ENCODE measurements at places on chromosomes 7 and 10. TPM values are rescaled to one million over a fixed set of nuclear protein-coding genes. Genes with fewer than 3 reads are reported as not detected.

The ICA1 gene
- total RNA-seq = 4.3 TPM

The ARHGAP22 gene
- 31.6 TPM for total RNA-seq

The PNLIP gene
- total RNA-seq = not detected

The EEPD1 gene
- 9.3 TPM for total RNA-seq

DNA sequence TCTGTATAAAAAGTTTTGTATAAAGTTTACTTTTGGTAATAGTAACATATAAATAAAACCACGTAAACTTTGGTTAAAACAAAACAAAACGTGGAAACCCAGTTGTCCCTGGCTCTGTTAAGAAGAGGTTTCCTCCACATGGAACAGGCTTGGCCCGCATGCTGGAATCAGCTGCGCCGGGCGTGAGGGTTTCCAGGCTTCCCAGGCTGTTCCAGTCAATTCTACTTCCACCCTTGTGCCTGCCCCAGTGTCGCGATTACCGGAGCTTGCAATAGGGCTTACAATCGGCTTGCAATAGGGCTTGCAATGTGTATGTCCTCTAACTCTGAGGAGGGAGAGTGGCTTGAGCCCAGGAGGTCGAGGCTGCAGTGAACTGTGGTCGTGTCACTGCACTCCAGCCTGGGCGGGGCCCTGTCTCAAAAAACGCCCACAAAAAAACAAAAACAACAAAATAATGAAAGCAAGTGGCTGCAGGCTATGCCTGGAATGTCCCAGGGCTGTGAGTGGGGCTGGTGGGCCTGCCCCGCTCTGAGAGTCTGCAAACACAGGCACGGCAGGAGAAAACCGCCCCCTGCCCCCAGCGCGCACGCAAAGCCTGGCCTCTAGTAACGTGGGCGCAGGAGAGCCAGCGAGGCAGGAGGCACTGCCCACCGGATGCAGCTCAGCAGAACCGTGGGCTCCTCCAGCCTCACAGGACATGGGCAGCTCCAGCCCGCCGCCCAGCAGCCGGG lies 16.3 kb downstream of the CYP2W1 start:
- DNase-seq = no peak

The DPP6 gene
- under 0.01 TPM for total RNA-seq

- no peak for DNase-seq
These were observed 117.8 kb downstream of the DYNC2I1 start for GRCh38 chr7:158973941-158974785.

The PLXDC2 gene
- total RNA-seq = 12.6 TPM

DNA sequence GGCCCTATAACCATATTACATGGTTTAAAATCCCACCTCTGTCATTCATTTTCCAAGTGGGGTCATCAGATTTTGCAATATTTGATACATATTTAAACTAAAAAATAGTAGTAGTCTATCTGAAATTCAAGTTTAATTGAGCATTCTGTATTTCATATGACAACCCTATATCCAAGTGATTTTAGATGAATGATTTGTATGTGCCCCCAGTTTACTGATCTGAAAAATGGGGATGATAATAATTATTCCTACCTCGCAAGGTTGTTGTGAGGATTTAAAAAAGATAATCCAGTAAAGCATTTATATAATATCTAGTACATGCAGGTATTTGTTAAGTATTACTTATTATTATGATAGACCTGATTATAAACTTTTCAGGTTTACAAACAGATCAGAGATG lies 84.6 kb downstream of the ARHGAP21 start:
- no peak for DNase-seq

- no peak for DNase-seq
These were observed 25.2 kb downstream of the ABCB1 start for GRCh38 chr7:87575521-87575920.

- no peak for DNase-seq
These were observed 150.3 kb upstream of the PHYHIPL start for GRCh38 chr10:59025981-59026765.

DNA sequence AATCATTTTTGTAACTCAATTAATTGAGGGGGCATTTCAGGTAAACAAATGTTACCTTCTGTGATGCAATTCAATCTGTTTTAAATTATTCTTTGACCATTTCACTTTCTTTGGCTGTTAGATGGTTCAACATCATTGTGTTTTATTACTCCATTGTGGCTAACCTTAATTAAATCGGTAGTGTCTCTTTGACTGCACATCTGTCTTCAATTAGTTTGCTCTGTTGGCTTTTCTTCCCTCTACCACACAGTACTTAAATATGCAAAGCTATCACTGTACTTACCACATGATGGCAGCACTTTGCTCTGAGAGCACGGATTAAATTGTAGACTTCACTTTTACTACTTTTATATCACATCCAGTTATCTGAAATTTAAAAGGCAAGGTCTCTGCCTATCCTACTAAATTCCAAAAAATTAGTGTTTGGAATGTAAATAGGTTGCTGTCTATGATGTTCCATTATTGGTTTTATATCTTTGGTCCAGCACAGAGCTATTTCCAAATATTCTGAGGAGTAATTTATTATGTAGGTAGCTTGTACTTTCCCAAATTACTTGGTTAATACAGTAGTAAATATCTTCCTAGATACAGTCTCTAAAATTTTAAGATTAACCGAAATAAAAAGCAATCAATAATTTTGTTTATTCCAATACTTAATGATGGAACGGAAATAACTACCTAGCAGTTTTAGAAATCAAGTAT lies 352.0 kb downstream of the PCLO start:
- DNase-seq = peak; percentile 78

- DNase-seq = no peak
These were observed 606 bp downstream of the PALD1 start for GRCh38 chr10:70479165-70479581.

DNA sequence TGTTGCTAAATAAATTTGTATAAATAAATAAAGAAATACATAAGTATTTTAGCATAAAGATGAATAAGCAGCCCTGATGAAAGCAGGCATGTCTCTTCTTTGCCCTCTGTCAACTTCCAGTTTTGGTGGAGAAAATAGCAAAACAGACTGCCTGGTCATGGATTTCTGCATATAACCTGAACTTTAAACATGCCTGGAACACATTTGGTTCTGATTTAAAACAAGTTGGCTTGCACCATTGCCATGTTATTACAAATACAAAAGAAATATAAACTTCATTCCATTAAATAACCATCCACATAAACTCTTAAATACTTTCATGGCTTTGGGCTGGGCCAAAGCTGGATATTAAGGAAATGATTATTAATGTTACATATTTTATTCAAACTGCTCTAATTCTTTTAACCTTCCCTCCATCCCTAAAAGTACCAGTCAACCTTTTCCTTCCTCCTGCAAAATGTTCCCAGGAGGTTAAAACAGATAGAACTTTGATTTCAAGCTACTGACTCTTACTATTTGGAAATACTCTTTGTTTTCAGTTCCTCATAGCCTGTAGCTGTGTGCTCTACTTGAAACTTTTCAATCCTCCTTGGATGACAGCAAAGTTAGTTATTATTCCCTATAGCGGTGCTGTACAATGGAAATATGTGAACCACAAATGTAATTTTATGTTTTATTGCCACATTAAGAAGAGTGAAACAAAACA lies 96.3 kb downstream of the BICC1 start:
- peak; percentile 29 for DNase-seq

DNA sequence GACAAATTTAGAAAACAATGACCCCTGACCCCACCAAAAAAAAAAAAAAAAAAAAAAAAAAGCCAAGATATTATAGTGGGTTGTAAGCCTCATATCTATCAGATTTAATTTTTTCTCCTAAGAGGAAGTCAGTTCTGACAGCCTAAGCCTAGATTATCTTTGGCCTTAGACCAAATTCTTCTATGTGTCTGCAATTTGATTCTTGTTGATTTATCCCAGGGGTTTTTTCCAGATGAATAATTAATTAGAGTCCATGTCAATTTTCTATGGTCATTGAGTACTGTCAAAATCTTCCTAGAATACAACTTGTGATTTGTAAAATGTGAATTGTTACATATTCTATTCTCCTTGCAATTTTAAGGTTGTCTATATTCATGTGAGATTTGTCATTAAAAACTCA lies 151.6 kb upstream of the CACNA2D1 start:
- DNase-seq = no peak

- no peak for DNase-seq
These were observed 813.4 kb downstream of the ANKRD7 start for GRCh38 chr7:119037941-119038340.

- DNase-seq = no peak
These were observed 27.8 kb downstream of the UNC5B start for GRCh38 chr10:71239946-71240795.

The TRIL gene
- under 0.01 TPM for total RNA-seq

The REEP3 gene
- total RNA-seq = 127 TPM

The NKX2-3 gene
- not detected for total RNA-seq

- DNase-seq = no peak
These were observed 54.8 kb downstream of the BAMBI start for GRCh38 chr10:28732091-28732490.

DNA sequence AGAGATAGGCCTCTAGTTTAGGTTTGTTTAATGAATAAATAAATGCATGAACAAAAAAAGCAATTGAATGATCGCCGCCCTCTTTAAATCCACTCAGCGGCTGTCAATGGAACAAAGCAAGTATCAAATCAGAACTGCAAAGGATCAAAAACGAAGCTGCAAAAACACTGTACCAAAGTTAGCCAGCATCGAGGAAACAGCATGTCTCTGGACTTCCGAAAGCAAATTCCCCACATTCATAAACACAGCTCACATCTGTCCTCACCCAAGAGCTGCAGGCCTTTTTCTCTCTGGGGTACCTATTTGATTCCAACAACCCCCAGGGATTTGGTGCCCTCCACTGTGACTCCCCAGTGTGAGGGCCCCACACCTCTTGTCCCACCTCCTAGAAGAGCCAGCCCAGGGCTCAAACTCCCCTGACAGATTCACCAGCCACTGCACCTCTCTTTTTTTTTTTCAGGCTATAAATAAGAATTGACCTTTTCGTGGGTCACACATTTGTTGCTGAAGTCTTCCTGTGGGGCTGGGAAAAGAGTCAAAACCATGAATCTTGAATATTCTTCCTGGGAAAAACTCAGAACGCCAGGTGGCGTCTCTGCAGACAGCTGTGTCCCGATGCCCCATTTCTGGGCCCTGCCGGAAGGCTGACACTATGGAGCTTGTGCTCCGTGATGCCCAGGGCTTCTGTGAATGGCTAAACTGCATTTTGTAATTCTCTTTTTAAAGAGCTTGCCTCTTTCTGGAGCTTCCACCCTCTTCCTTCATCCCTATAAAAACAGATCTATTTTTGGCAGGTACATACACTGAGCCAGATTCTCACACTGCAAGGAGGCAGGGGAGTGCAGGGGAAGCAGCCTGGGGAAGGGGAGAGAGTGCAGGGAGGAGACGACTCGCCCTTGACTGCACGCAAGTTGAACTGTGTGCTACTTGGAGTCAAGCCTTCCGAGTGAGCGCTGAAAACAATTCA lies 51.7 kb downstream of the HSPA12A start:
- DNase-seq = peak; percentile 46

The ZPBP gene
- not detected for total RNA-seq

All from fibroblast of villous mesenchyme (primary cell).